ENCODE measurements at places on chromosomes 2 and 18.

- no peak for DNase-seq
These were observed 24.6 kb downstream of the GPR55 start for GRCh38 chr2:230900336-230900995.

- DNase-seq: no peak
These were observed 79.8 kb downstream of the MGAT5 start for GRCh38 chr2:134333646-134334189.

- DNase-seq: no peak
These were observed 252.5 kb upstream of the SIX2 start for GRCh38 chr2:45261746-45262145.

DNA sequence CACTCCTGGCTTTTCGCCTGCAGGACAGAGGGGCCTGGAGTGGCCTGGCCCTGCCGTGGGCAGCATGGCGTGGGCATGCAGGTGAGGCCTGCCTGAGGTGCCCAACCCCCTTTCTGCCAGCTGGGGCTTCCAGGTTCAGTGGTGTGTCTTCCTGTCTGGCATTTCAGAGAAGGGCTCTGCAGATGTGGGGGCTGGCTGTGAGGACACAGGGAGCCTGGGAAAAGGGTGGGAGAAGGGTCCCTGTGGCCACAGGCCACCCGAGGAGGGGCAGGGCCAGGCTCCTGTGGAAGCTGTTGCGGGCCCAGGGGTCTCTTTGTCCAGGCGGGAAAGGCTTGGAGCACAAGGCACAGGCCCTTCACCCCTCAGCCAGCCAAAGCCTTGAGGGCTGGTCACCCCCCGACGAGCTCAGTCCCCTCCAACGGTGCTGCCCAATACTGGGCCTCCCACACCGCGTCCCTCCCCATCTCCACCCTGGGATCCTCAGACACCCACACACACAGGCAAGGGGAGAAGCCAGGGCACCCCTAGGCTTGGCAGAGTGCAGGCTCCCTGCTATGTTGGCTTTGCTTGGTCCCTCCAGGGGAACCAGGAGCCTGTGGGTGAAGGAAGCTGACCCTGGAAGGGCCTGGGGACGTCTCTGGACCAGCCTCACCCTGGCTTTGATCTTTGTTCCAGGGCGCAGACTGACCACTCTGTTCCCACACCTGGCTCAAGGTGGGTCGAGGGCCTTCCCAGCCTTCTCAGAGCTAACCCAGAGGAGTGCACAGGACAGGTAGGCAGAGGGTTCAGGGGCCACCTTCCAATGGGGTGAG, 3.7 kb upstream of the AQP12A start:
- no peak for DNase-seq

GRCh38 chr2:12412898-12413305, 303.8 kb upstream of the TRIB2 start:
- DNase-seq: no peak

- no peak for DNase-seq
These were observed 102.2 kb downstream of the ACTR3 start for GRCh38 chr2:113992090-113992489.

- no peak for DNase-seq
These were observed 126.7 kb upstream of the ITGB6 start for GRCh38 chr2:160326786-160327185.

DNA sequence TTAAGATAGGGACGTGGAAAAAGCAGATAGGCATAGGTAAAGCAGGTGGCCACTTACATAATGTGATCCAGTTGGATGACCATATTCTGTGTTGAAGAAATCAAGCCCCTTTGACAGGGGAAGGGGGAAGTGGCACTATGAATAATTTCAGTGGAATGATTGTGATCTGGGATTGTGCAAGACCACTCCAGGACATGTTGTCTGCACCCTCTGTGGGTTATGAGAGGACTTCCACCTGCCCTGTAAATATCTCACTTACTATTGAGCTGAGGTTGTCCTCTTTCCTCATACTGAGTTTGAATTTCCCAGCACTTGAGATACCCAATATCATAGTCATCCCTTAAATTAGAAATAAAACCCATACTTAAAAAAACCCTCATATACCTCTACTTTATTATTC, 220.7 kb downstream of the IRS1 start:
- DNase-seq: no peak

GRCh38 chr2:120352696-120353590, 7.0 kb downstream of the INHBB start:
- DNase-seq: no peak

DNA sequence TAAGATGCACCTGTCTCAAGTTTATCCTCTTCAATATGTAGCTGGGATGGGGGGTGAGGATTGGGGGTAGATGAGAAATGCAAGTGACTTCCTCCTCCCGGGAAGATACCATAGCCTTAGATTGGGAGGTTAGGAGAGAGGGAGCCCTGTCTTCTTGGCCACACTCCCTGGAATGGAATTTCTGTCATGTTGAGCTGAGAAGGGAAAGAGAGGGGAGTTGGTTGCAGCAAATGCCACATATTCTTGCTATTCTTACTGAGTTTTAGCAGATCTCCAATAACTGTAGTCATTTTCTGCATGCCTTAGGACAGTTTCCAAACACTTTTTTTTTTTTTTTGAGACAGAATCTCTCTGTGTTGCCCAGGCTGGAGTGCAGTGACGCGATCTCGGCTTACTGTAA, 35.9 kb downstream of the TAF4B start:
- DNase-seq: no peak

DNA sequence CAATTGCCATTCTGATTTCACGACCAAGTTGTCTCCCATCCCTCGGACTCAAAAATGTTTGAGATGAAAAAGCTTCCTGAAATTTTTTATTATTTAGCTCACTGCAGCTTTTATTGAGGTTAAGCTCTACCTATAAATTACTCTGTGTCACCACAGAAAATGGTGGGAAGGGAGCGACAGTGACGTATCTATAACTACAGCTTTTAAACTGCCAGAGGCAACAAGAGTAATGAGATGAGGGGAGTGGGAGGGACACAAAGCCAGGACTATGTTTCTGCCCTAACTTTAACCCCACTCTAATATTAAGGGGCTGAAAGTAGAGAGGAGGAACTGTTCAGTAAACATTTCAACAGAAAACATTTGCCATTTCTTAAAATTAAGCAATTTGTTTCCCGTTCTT, 37.4 kb downstream of the SMAD2 start:
- no peak for DNase-seq

- DNase-seq: no peak
These were observed 15.9 kb downstream of the CAPN10 start for GRCh38 chr2:240602266-240603050.

DNA sequence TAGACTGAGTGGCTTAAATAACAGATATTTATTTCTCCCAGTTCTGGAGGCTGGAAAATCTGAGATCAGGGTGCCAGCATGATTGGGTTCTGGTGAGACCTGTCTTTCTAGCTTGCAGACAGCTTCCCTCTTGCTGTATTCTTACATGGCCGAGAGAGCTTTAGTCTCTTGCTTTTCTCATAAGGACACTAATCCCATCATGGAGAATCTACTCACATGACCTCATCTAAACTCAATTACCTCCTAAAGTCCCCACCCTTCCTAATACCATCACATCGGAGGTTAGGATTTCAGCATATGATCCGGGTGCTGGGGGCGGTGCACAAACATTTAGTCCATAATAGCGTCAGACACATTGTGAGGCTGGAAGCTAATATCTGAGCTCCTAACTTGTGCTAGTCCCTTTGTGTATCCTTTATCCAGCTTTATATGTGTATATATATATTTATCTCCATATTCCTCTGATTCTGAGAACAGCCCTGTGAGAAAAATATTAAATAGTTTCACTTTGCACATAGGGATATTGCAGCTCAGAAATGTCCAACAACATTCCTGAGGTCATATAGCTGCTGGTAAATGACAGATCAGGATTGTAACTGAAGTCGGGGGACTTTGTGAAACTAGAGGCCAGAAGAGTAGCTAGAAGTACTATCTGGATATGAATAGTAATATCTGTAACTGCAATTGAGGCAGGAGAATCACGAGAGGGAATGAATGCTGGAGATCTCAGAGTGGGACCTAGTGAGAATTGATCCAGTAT, 28.9 kb downstream of the MARCHF4 start:
- DNase-seq: no peak

GRCh38 chr2:207603486-207603885, 21.7 kb downstream of the METTL21A start:
- DNase-seq: no peak

- no peak for DNase-seq
These were observed 190.4 kb downstream of the SPP2 start for GRCh38 chr2:234240917-234241316.

DNA sequence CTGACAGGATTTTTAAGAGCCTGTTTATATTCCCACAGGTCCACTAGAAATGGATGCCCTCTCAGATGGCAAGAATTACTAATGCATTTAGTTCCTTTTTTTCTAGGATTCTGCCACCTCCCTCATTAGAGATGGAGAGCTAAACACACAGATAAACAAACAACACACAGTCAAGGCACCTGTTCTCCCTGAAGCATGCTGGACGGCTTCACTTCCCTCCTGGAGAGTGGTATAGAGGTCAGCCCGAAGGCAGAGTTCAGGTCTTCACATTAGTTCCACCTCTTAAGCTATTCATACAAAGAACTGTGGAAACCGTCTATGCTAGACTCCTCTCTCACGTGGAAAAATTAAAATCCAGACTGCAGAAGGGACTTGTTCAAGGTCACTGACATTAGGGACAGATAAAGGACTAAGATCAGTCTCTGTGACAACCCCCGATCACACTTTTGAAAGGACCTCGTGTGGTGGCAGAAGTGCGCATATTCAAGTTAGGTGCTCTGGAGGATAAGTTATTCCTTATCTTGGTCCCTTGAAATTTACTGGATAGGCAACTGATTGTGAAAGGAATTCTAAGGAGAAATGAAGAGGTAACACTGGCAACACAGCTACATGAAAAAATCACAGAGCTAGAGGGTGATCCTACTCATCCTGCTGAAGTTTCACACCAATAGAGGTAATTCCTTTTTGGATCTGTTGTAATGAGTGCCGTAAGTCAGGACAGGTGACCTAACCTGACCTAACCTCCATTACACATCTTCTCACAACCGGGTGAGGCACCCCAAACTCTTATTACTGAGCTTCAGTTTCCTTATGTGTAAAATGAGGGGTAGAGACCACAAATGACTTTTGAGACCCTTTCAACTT, 75.1 kb downstream of the SPRED2 start:
- no peak for DNase-seq

- DNase-seq: no peak
These were observed 29.6 kb upstream of the DSC3 start for GRCh38 chr18:31072175-31072574.

DNA sequence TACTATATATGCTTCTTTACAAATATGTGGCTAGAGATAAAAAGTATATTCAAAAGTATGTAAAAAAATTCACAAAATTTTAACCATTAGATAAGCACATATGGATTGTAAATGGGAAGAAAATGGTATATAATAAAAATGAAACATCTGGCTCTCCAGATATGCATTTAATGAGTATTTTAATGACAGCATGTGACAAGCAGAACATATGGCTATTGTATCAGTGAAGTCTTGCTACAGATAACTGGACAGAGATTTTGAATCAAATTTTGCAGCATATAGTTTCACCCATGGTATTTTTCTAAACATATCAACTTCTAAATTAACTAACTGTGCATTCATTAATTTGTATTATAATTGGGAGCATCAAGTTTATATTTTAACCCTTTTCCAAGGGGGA, 5.0 kb upstream of the ABCA12 start:
- no peak for DNase-seq

- DNase-seq: no peak
These were observed 200.0 kb upstream of the SIX3 start for GRCh38 chr2:44741507-44741906.

Data from stimulated activated CD4-positive, alpha-beta T cell treated with anti-CD3 and anti-CD28 coated beads, Interleukin-15, amount 100 ng/mL, for 1 hour (primary cell).